Activated CD4-positive, alpha-beta T cell treated with anti-CD3 and anti-CD28 coated beads for 24 hours (primary cell): ENCODE measurements at places on chromosomes 2 and 18.

GRCh38 chr2:128770143-128771085 lies 451.7 kb upstream of the HS6ST1 start:
- no peak for DNase-seq

DNA sequence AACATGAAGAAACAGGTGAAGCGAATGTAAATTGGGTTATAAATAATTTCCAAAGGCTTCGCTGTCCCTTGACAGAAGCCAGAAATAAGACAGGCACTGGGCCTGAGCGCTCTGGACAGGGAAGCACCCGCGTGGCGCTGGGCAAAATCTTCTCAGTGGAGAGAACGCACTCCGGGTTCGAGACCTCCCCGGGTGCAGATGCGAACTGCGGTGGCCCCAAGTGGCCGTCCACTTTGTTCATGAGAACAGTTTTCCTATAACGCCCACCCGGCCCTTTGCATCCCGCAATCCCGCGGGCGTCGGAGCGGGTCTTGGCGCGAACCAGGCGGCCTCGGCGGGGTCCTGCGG lies 651 bp upstream of the DPYSL5 start:
- no peak for DNase-seq

GRCh38 chr2:23480957-23481797 lies 96.2 kb downstream of the KLHL29 start:
- DNase-seq, result no peak

- DNase-seq, result no peak
Observed at GRCh38 chr2:158729451-158729850, 65.7 kb upstream of the DAPL1 start.

GRCh38 chr2:96399342-96400048 lies 63.9 kb downstream of the NCAPH start:
- DNase-seq, result no peak

- no peak for DNase-seq
Observed at GRCh38 chr2:203878063-203878462, 10.5 kb downstream of the CTLA4 start.

DNA sequence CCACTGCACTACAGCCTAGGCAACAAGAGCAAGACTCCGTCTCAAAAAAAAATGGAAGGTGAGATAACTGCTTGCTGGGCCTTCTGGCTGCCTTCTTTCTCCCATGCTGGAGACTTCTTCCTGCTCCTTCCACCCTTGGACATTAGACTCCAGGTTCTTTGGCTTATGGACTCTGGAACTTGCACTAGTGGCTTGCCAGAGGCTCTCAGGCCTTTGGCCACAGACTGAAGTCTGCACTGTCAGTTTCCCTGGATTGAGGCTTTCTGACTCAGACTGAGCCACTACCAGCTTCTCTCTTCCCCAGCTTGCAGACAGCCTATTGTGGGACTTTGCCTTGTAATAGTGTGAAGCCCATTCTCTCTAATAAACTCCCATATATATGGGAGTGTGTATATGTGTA lies 118.5 kb upstream of the SLC14A2 start:
- DNase-seq, result no peak

DNA sequence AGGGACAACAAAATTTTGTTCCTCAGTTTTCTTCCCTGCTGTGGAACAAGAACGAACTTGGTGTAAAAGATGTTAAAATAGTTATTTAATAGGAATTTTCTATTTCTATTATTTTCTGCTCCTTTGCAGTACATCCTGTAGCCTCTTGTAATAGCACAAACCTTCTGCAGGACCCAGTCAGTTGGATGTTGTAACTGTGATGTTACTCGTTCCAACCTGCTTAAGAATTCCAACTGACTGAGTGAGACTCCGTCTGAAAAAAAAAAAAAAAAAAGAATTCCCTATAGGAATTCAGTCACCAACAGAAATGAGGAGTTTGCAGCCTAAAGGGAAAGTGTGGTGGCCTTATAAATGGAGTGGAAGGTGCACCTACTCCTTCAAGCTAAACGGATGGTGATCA lies 46.4 kb upstream of the CDH20 start:
- DNase-seq, result no peak

DNA sequence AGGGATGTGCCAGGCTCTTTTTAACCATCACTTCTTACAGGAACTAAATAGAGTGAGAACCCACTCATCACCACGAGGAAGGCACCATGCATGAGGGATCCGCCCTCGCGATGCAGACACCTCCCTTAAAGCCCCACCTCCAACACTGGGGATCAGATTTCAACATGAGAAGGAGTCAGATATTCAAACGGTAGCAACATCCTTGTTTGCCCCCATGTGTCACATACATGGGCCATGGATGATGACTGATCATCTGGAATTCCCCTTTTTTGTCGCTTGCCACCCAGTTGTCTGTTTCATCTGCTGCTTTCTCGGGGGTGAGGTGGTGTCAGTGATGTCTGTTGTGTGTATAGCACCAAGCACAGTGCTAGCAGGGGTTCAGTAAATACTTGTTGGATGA lies 57.9 kb downstream of the NCK2 start:
- no peak for DNase-seq

- no peak for DNase-seq
Observed at GRCh38 chr18:66826211-66826610, 222.3 kb upstream of the CDH19 start.

GRCh38 chr2:207150284-207150683 lies 15.5 kb downstream of the KLF7 start:
- no peak for DNase-seq

GRCh38 chr18:9765501-9765900 lies 57.4 kb downstream of the RAB31 start:
- DNase-seq, result no peak

DNA sequence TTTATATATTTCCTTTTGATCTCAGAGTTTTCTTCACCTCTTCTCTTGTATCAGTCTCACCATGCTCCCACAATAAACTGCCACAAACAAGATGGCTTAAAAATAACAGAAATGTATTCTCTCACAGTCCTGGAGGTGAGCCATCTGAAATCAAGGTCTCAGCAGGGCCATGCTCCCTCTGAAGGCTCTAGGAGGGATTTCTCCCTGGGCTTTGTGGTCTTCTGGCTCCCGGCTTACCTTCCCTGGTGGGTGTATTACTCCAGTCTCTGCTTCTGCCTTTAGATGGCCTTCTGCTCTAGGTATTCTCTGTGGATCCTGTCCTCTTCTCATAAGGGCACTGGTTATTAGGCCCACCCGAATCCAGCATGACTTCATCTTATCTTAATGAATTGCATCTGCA lies 994.7 kb upstream of the POU3F3 start:
- no peak for DNase-seq

DNA sequence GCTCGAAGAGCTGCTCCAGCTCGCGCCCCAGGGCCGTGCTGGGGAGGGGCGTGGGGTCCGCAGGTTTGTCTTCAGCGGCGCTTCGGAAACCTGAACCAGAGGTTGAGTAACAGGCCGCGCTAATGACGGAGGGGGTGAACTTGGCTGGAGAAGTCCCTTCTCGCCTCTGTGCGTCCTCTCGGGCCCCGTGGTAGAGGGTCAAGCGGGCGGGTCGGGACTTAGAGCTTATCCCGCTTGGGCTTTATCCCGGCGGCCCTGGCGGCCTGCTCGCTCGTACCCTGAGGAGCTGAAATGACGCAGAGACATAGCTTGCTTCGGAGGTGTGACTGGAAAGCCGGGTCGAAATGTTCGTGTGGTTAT lies 479 bp downstream of the RNMT start:
- DNase-seq, result no peak

GRCh38 chr2:27177441-27178351 lies 28.9 kb downstream of the TCF23 start:
- no peak for DNase-seq

GRCh38 chr2:96305979-96306308 lies 598 bp upstream of the SNRNP200 start:
- no peak for DNase-seq

- DNase-seq, result no peak
Observed at GRCh38 chr2:1563943-1564891, 151.0 kb downstream of the TPO start.

DNA sequence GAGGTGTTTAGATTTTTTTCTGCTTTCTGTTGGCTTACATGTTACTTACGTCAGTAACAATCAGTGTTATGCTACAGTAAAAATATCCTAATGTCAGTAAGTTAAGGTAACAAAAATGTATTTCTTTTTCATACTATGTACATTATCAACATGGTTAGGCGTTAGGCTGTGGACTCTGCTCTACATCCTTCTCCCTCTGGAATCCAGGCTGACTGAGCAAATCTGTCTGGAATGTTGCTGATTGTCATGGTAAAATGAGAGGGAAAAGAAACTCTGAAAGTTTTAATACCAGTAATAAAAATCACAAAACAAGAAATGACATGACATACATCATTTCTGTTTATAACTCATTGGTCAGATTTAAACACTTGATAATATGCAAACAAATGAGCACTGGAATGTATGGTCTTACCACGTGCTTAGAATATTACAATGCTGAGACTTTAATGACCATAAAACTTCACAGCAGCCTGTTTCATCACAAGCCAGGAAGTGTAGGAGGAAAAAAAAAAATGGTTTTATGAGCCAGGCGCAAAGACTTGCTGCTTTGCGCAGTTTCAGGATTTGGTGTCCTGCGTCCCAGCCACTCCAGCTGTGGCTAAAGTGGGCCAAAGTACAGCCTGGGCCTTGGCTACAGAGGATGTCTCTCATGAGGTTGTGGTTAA lies 252.4 kb downstream of the FSIP2 start:
- DNase-seq, result no peak

DNA sequence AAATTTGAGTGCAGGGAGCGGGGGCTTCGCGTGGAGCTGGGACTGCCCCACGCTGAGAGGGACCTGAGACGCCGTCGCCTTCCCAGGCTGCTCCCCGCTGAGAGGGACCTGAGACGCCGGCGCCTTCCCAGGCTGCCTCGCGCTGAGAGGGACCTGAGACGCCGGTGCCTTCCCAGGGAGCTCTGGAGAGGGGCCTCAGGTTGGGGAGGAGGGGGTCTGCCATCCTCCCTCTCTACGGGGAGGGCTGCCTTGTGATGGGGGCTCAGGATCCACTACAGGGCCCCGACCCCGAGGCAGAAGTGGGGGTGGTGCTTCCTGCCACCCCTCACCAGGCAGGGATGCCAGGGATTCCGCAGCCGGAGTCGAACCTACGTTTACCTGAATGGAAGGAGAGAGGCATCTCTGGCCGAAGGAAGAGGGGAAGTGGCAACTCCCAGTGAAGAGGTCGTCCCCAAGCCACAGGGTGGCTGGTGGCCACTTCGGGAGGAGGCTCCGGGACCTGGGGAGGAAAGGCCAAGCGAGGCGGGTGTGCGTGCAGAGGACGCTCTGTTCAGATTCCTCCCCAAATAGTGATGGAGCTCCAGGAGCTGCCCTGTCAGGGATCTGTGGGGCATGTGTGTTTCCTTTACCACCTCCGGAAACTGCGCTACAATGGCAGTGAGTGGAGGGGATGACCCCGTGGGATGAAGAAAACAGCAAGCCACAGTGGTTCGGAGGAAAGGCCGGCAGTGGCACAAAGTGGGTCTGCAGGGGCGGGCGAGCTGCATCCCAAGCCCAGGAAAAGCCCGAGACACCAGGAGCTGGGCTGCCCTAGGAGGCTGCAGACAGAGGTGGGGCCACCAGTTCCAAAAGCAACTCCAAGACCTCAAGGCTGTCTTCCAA lies 108.2 kb upstream of the CTDP1 start:
- DNase-seq, result no peak

DNA sequence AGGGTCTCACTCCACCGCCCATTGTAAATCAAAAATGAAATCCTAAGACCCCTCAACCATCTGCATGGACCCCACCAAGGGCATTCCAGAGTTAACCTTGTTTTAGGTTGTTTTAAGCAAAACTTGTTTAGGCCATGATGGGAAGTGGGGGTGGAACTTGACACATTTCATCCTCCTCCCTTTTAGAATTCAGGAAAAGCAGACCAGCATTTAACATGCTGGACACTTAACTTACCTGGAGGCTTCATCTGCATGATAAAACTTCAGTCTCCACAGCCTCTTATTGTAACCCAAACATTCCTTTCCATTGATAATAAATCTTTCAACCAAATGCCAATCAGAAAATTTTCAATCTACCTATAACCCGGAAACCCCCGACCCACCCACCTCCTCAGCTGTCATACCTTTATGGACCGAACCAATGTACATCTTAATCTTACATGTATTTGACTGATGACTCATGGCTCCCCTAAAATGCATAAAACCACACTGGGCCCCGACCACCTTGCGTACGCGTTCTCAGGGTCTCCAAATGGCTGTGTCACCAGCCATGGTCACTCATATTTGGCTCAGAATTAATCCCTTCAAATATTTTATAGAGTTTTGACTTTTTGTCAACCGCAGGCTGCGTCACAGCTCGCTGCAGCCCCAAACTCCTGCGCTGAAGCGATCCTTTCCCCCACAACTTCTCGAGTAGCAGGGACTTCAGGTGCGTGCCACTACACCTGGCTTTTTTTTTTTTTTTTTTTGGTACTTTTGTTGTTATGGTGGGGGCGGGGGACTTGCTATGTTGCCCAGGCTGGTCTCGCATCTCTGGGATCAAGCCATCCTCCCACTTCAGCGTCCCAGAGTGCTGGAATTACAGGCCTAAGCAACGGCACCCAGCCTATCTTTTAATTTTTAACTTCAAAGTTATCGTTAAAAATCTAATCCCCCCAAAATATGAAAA lies 917 bp downstream of the MPPE1 start:
- DNase-seq, result no peak

DNA sequence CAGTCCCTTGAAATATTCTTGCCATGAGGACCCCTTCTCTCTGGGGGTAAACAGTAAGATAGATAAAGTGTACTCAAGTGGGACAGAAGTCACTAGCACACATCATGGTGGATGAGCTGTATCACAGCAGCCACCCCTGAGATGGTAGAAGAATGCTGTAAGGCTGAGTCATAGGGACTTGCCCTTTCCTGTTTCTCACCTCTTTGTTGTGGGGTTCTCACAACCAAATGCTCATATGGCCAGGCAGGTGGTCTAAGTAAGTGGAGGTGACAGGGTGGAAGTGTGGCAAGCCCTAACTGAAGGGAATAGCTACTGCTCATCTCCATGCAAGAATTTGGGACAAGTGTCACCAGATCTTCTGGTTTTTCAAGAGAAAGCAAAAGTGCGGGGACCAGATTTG lies 202.7 kb upstream of the SLC14A2 start:
- no peak for DNase-seq

DNA sequence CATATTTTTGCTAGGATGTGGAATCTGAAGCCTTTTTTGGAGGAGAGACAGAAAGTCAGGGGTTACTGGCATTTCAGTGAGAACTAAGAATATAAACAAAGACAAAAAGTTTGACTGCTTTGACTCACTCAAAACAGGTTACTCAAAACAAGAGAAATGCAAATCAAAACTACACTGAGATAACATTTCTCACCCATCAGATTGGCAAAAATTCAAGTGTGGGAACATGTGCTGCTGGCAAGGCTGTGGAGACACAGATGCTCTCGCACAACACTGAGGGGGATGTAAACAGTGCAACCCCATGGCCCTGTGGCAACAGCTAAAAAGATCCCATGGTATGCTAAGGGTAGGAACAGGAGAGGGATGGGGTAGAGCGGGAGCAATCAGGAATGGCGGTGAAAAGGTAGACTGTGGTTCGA lies 86.6 kb downstream of the DTNB start:
- no peak for DNase-seq

GRCh38 chr18:63137999-63138435 lies 181.6 kb downstream of the BCL2 start:
- no peak for DNase-seq

GRCh38 chr2:205471776-205472175 lies 210.5 kb upstream of the NRP2 start:
- DNase-seq, result no peak

- DNase-seq, result no peak
Observed at GRCh38 chr2:136104977-136105376, 13.0 kb downstream of the CXCR4 start.
